Activated naive CD8-positive, alpha-beta T cell treated with anti-CD3 and anti-CD28 coated beads, Interleukin-2, amount 10 ng/mL, durations not matched to agents 7 days and 5 days (primary cell): ENCODE measurements at places on chromosomes 1 and 21. TPM values are rescaled to one million over a fixed set of nuclear protein-coding genes. Genes with fewer than 3 reads are reported as not detected.

ITLN1 gene
- total RNA-seq: not detected

SPATA1 gene
- total RNA-seq: 3.3 TPM

PTGFR gene
- not detected for total RNA-seq

VAV3 gene
- total RNA-seq: 7.8 TPM

DNA sequence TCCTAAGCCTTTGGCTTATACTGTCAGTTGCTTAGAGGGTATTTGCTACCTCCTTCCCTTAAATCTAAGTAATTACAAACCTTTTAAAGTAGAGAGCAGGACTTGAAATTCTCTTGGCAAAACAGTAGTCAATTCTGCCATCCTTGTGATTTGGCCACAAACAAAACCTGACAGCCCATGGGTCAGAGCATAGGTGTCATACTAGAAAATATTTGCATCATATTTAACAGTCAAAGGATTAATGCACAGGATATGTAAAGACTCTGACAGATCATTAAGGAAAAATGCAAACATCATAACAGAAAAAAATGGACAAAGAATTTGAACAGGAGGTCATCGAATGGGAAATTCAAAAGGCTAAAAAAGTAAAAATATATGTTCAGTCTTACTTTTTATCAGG, 50.5 kb downstream of the ZFYVE9 start:
- no peaks in the 10 kb centered on the region for H3K36me3 ChIP-seq
- DNase-seq: no peak
- H3K4me1 ChIP-seq: peaks cover 3% of the 10 kb centered on the region

GRCh38 chr1:225607355-225607754, 45.6 kb downstream of the ENAH start:
- peaks cover 2% of the 10 kb centered on the region for H3K27me3 ChIP-seq
- DNase-seq: no peak

DNA sequence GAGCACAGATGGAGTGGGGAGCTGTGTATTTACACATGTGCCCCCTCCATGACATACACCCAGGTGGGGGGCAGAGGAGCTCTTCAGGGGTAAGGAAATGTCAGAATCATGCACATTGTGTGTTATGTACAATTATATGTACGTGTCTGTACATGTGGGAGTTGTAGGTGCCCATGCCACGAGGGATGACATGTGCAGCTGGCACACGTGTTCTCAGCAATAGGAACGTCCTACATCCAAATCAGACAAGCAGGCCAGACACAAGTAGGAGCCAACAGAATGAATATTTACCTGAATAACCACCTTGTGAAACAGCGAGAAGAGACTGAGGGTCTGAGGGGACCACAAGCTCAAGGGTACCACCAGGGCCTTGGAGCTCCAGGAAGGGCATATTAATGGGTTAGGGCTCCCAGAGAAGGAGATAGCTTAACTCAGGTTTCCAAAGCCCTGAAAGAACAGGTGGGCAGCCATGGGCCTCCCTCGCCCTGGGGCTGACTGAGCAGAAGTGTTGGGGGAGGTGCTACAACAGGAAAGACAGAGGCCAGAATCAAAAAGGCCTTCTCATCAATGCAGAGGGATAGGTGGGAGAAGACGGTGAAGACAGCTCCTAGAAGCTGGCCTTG, 3.2 kb downstream of the COL16A1 start:
- H3K27me3 ChIP-seq: peaks cover 23% of the 10 kb centered on the region
- no peak overlapping the region for H3K27ac ChIP-seq
- DNase-seq: no peak
- no peak overlapping the region for H3K4me3 ChIP-seq
- no peaks in the 10 kb centered on the region for H3K36me3 ChIP-seq
